ENCODE measurements at places on chromosomes 13 and 19.

GRCh38 chr13:51764184-51765141, 39.5 kb downstream of the DHRS12 start:
- peak; percentile 40 for DNase-seq

- no peak for DNase-seq
Measured at GRCh38 chr13:61294467-61295191, 121.0 kb downstream of the PCDH20 start.

DNA sequence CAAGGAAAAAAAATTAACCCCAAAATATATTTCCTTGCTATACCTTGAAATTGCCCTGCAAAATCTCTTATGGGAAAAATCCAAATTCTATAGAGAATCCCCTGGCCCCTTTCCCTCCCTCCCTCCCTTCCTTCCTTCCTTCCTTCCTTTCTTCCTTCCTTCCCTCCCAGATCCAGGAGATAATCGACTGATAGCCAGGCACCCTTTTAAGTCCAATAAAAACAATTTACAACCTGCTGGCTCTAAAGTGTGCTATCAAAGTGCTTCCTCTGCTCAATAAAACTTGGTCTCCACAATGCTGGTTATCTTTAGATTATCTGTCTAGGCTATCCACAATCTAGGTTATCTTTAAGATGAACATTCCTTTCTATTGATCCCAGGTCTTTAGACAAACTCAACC, 83.1 kb upstream of the TUBA3C start:
- no peak for DNase-seq

DNA sequence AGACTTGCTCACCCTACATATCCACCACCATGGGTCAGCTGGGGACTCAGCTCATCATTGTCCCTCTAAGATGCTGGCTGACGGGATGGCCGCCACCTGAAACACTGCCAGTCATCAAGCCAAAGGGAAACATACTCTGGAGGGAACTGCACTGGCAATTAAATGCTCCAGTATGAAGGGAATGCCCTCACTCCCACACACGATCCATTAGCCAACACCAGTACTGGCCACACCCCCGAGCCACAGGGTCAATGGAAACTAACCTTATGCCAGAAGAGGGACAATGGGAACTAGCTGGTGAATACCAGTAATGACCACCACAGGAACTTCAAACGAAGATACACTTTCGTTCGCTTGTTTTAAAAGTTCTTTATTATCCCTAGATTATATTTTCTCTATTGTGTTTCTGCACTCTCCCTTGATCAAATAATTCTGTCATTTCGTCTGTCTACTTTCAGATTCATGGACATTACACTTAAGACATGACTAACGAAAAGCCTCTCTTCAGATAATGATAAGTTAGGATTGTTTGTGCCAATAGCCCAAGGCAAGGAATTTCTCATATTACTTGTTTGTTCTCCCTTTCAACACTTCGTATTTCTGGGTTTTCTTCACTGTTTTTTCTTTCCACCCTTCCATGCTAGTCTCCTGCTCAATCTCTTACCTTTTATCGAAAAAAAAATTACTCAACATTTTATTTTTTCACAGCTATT, 1.7 kb upstream of the ZNF507 start:
- no peak for DNase-seq

GRCh38 chr19:11067356-11068113, 21.7 kb upstream of the LDLR start:
- no peak for DNase-seq
